ENCODE measurements at places on chromosomes 7 and 10.

- DNase-seq: no peak
Observed at GRCh38 chr10:34768972-34769330, 46.1 kb downstream of the PARD3 start.

DNA sequence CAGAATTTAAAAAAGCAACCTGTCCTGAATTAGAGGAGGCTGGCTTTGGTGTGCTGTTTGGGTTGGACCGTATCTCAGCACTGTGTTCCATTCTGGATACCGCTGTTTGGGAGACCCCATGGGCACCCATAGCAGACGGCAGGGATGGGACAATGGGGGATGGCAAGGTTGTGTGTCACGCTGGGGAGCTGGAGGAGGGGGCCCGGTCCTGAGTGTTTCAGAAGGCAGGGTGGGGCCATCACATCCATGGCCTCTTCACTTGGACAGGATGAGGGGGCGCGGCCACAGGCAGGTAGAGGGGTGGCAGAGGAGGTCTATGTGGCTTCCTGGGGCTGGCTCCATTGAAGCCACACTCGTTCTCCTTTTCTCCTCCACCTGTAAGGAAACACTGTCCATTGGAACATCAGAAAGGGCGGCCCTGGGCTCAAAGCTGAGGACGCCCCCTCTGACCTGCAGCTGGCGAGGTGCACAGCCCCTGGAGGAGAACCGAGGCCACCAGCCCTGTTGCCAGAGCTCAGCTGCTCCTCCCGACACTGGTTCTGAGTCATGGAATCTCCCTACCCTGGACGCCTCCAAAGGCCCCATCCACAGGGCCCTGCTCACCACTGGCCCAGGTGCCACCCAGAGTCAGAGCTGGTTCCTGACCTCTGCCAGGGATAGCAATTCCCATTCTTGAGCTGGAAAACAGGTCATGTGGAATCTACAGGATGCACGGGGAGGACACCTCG is 587.3 kb downstream of the DNAJB6 start:
- no peak for DNase-seq

GRCh38 chr7:17937506-17938120 is 2.7 kb downstream of the SNX13 start:
- DNase-seq: no peak

DNA sequence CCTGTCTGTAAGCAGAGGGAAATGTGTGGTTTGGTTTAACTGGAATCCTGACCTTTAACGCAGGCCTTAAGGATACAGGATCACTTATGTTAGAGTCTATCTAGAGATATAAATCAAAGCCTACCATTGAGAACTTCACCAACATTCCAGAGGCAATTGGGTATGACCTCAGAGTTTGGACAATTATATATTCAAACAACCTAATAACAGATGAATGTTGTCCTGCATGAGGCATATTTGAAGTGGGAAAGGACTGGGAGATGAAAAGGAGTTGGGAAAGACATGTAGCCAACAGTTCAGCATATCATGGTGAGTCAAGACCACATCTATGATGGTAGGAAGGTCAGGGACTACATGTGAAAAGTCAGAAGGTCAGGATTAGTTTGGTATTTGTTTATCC is 274.2 kb downstream of the DOCK4 start:
- no peak for DNase-seq

GRCh38 chr10:61078542-61079275 is 134.7 kb upstream of the RHOBTB1 start:
- DNase-seq: no peak

DNA sequence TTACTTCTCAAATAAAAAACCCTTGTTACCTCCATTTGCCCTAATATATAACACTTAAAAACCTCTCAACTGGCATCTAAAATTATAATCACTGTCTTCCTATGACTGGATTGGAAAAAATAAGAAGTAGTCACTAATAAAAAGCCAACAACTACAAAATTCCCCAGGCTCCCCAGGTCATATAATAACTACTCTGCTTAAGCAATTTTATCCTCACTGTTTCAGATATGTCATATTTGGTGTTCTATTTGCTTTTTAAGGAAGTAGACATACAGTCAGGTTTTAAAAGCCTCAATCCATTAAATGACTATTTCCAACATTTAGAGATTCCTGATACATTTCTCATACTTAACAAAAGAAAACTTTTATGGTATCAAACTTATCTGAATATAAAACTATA is 2.4 kb downstream of the H2AZ2 start:
- no peak for DNase-seq

- no peak for DNase-seq
Observed at GRCh38 chr10:22345301-22346095, at the start of gene SPAG6. SPAG6 (plus strand) TSS chr10:22345496; CDS start chr10:22345612, 116 bp downstream.

DNA sequence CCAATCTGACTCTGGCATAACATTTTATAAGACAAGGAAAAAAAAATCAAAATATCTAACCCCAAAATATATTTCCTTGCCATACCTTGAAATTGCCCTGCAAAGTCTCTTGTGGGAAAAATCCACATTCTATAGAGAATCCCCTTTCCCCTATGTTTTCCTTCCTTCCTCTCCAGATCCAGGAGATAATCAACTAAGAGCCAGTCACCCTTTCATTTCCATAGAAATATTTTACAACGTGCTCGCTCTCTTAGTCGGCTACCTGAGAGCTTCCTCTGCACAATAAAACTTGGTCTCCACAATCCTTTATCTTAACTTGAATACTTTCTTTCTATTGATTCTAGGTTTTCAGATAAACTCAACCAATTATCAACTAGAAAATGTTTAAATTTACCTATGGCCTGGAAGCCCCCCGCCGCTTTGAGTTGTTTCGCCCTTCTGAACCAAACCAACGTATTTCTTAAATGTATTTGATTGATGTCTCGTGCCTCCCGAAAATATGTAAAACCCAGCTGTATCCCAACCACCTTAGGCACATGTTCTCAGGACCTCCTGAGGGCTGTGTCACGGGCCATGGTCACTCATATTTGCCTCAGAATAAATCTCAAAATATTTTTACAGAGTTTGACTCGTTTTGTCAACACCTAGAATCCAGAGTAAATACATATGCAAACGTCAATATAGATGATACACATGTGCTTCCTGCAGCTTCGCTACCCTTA is 869 bp downstream of the PSAP start:
- no peak for DNase-seq
